LoVo (cell line): ENCODE measurements at places on chromosomes 11 and 22.

DNA sequence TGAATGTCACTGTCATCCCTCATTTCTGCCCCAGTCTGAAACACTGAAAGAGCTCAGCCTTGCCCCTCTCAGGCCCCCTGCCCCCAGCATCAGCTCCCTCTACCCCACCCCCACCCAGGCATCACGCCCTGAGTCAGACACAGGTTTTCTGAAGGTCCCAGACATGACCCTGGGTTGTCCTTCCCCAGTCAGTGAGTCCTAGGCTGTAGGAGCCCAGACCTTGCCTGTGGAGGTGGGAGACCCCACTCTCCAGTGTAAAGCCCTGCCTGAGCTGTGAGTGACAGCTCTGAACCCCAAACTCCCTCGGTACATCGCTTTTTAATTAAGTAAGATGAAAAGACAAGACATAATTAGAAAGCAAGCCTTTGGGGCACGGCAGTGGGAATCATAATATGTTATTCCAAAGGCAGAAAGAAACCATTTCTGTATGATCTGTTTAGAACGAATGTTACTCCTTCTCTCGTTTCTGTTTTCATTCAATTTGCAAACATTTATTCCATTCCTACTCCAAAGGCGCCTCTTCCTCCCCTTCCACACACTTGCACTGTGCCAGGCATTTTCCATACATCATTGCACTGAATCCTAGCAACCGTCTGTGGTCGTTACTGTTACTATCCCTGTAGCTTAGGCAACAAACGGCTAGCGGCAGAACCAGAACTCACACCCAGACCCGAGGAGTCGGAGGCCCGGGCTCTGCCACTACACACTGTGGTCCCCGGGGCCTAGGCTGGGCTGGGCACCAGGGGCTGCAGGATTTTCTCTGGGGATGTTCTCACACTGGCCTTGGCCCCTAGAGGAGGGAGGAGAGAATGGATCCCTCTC lies 63.4 kb downstream of the CD6 start:
- no peak for DNase-seq

DNA sequence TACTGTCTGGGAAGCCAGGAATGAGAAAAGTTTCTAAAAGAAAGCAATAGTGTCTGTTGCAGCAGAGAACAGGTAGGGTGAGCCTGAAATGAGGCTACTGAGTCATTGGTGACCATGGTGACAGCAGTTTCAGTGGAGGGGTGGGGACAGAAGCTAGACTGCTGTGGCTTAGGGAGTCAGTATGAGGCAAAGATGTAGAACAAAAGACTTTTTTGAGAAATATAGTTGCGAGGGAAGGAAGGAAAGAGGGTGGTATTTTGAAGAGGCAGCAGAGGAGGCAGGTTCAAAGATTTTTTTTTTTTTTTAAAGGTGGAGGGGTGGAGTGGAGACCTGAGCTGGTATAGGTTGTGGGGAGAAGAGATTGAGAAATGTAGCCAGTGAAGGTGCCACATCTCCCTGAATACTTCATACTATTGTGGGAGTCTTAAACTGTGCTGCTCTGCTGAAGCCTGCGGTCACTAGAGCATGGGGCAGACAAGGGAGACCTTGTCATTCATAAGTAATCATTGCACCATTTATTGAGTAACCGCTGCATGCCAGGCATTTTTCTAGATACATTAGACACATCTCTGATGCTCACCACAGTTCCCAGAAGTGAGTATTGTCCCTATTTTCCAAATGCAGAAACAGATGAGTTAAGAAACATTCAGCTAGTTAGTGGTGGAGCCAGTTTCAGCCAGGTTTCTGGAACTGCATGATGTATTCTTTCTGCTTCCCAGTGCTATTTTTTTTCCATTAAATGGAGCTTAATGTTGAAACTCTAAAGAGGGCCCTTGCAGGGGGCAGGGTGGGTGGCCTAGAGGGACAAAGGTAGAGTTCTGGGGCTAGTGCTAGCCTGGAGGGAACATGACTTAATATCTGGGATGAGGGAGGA lies 49.9 kb downstream of the STIM1 start:
- DNase-seq = peak; percentile 67

DNA sequence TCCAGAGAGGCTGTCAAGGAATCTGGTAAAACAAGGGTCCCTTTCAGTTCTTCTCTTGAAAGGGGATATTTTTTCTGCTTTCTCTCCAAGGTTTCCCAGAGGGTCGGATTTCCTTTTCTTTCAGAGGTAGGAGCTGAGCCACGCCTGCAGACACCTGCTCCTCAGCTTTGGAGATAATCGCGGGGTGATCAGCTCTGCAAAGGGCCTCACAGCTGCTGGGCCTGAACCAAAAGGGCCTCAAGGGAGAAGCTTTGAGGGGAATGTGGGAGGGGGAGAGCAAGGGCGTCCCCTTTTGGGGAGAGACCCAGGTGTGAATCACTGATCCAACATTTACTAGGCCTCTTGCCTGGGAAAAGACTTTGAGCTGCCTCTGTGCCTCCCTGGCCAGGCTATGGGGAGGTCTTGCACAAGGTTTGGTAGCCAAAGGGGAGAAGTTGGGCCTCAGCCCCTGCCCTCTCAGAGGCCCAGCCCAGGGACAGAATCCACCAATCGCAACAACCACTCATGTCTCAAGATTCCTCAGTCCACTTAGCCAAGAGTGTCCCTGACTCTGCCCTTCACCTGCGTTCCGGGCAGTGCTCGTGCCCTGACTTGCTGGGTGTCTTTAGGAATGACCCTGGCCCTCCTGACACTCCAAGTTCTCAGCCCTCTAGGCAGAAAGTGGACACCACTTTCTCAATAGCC lies 14.0 kb upstream of the TP53I11 start:
- DNase-seq = no peak

- DNase-seq = no peak
Observed at GRCh38 chr22:38262051-38262795, 10.6 kb downstream of the TMEM184B start.

GRCh38 chr22:37046589-37046988 lies 5.0 kb upstream of the KCTD17 start:
- no peak for DNase-seq

- DNase-seq = no peak
Observed at GRCh38 chr11:111018566-111018965, 227.0 kb upstream of the POU2AF2 start.

GRCh38 chr22:19504900-19505734 lies 19.1 kb downstream of the CLDN5 start:
- no peak for DNase-seq

- DNase-seq = no peak
Observed at GRCh38 chr11:350723-351255, 18.5 kb upstream of the B4GALNT4 start.

- DNase-seq = no peak
Observed at GRCh38 chr11:90242894-90243416, 20.1 kb upstream of the CHORDC1 start.

DNA sequence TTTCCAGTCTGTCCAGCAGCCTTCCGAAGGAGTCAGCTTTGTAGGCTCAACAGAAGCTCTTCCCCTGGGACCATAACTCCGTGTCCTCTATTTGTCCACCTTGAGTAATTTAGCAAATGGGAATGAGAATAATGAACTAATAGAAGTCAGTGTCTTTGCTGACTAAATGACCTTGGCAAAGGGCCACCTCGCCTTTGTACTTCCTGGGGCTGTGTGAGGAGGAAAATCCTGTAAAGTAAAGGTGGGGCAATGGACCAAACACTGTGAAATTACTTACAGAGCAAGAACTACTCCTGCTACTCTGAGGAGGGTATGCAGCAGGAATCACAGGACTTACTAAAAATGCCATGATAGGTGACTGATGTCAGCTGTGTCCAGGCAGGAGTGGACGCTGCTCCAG lies 36.2 kb upstream of the CSNK2A3 start:
- DNase-seq = peak; percentile 40

- no peak for DNase-seq
Observed at GRCh38 chr11:68832476-68833181, 9.1 kb downstream of the CPT1A start.

DNA sequence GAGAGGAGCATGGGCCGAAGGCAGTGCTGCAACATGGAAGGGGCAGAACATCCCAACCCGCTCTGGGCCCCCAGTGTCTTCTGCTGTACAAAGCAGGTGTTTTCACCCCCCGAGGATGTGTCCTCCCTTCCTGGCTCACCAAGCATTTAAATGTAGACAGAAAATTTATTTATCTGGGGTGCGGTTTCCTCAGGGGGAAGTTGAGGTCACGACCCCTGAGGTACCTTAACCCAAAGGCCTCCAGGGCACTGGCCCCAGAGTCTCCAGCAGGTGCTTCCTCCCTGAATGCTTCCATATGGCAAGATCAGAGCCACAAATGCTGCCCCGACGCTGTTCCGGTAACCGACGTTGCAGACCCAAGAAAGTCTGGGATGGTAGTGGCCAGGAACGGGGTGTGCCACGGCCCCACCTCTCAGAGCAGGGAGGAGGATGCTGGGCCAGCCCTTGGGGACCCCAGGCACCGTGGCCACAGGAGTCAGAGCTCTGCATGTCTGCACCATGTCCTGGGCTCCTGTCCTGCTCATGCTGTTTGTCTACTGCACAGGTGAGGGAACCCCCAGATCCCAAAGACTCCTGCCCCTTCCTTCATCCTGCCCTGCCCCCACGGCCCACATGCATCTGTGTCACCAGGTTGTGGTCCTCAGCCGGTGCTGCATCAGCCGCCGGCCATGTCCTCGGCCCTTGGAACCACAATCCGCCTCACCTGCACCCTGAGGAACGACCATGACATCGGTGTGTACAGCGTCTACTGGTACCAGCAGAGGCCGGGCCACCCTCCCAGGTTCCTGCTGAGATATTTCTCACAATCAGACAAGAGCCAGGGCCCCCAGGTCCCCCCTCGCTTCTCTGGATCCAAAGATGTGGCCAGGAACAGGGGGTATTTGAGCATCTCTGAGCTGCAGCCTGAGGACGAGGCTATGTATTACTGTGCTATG lies at the start of gene VPREB1:
Gene VPREB1, plus strand, starts transcription at position 471 of the 935 bp plus-strand sequence. Its CDS starts 28 bp downstream, at position 499.
- DNase-seq = no peak

DNA sequence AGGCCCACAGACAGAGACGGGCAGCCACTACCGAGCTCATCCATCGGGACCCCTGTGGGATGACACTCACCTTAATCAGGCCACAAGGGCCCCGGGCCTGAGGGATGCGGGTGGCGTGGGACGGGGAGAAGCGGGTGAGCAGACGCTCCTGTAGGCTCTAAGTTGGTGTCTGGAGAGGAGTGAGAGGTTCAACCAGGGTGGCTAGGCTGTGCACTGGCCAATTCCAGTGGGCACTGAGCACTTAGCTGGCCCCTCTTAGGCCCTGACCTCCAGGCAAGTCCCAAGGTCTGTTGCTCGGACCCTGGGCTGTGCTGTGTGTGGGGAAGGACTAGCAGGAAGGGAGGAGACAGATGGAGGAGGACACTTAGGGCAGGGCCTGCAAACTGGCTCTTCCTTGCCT lies 139.3 kb downstream of the ST3GAL4 start:
- DNase-seq = no peak

GRCh38 chr22:44461614-44462013 lies 36.4 kb downstream of the RTL6 start:
- no peak for DNase-seq

- no peak for DNase-seq
Observed at GRCh38 chr22:50665738-50666137, 6.9 kb upstream of the SHANK3 start.

- no peak for DNase-seq
Observed at GRCh38 chr11:122902951-122903350, 20.4 kb downstream of the JHY start.

- DNase-seq = no peak
Observed at GRCh38 chr11:47060807-47061206, 115.9 kb downstream of the ARFGAP2 start.

GRCh38 chr11:30328681-30329080 lies 5.8 kb downstream of the ARL14EP start:
- DNase-seq = no peak

DNA sequence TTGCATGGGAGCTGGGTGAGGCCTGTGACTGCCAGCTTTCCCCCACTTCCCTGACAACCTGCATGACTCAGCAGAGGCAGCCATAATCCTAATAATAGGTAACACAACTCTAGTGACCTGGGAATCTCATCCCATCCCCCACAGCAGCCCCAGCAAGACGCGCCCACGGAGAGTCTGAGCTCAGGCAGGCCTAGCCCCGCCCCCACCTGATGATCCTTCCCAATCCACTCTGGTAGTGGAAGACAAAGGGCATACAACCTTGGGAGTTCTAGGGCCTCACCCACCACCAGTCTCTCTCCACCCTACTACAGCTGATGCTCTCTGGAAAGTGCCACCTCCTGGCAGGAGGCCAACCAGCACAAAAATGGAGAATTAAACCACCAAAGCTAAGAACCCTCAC lies 60.3 kb downstream of the CWF19L2 start:
- no peak for DNase-seq

GRCh38 chr11:78072455-78072854 lies 7.2 kb downstream of the NDUFC2 start:
- no peak for DNase-seq

DNA sequence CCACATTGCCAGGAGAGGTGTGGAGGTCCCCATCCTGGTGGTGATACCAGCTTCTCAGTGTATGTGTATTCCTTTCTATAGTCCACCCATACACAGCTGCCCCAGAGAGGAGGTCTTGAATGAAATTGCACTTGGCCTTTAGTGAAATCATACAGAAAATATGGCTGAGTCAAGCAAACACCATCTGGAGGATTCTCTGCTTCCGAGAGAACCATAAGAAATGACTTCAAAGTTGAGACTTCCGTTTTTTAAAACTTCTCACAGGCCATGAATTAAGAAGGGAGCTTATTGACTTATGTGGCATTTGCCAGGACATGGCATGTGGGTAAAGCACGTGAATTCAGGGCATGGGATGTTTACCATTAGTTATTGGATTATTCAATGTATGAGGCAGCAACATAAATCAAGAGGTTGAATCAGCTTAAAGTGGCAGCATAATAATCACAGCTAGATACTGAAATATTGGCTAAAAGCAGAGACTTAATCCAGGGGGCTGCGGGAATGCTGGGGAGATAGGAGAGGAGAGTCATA lies 119.1 kb upstream of the MTNR1B start:
- no peak for DNase-seq

GRCh38 chr11:17267576-17267975 lies 9.0 kb upstream of the NUCB2 start:
- peak; percentile 36 for DNase-seq

- no peak for DNase-seq
Observed at GRCh38 chr11:4830346-4830745, 9.2 kb downstream of the OR51F2 start.

DNA sequence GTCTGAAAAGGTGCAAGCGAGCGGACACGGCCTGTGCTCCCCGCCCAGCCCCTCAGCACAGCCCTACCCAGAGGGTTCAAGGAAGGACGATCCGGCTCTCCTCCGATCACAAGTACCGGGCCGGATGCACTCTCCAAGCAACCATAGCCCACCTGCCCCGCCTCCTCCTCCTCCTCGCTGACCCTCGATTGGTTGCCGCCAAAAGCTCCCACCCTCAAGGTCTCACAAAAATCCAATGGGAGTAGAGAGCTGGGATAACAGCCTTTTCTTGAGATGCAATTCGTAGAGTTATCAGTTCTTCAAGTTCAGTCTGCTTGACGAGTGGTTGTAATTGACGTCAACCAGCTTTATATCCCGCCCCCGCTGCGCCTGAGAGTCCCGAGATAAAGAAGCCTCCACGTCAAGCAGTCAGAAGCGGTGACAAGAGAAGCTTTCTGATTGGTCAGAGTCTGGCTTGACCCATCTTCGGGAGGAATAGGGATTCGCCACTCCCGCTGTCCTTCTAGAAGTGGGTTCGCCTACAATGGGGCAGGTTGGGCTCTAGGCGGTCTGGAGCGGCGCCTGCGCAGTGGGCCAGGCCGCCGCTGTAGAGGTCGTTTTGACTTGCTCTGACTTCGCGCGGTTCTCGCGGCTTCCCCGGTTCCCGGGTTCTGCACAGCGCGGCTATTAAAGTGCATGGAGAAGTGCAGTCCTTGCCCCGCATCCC lies at the start of gene IFT27:
Gene IFT27, minus strand, starts transcription at position 156 of the 706 bp plus-strand sequence. CDS start 412 bp downstream, outside the sequence.
- peak; percentile 100 for DNase-seq
